ENCODE measurements at places on chromosomes 6 and 20.

- DNase-seq = no peak
Observed at GRCh38 chr6:129448965-129449364, 261.0 kb downstream of the ARHGAP18 start.

GRCh38 chr6:71114544-71114943 is 157.7 kb upstream of the B3GAT2 start:
- DNase-seq = no peak

DNA sequence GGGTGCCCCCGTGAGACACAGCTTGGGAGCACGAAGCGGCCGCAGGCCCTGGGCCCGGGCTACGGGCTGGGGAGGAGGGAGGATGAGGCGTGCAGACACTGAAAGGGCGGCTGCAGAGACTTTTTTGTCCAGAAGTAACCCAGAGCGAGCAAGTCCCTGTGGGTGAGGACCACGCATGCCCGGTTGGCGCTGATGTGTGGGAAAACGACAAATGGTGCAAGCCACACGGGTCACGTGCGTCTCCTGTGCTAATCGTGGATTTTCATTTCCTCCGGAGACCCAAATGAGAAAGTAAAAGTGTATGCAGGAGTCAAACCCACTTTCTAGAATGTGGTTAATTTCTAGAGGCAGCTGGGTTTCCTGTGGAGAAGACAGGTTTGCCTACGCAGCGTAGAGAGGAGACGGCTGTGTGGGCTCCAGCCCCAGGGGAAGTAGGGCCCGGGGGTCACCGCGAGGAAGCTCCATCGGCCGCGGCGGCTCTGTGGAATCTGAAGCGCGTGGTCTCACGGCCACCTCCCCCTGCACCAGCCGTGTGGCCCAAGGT is 19.0 kb downstream of the DLL1 start:
- peak; percentile 25 for DNase-seq

GRCh38 chr20:23639490-23639958 is 1.8 kb upstream of the CST3 start:
- no peak for DNase-seq

DNA sequence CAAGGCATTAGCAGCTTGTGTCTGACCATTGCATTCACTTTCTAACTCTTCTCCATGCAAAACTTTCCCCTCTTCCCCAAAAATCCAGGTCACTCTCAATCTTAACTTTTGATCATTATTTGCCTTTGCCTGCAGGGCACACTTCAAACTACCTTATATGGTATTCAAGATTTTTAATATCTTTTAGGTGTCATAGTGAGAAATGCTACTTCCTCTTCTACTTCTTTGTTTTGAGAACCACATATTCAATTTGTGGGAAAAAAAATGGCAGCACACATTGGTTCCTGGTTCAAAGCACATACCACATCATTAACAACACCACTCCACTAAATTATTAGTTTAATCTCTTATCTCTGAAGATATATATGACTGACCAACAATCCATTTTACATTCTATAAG is 1267.0 kb upstream of the CITED2 start:
- no peak for DNase-seq

DNA sequence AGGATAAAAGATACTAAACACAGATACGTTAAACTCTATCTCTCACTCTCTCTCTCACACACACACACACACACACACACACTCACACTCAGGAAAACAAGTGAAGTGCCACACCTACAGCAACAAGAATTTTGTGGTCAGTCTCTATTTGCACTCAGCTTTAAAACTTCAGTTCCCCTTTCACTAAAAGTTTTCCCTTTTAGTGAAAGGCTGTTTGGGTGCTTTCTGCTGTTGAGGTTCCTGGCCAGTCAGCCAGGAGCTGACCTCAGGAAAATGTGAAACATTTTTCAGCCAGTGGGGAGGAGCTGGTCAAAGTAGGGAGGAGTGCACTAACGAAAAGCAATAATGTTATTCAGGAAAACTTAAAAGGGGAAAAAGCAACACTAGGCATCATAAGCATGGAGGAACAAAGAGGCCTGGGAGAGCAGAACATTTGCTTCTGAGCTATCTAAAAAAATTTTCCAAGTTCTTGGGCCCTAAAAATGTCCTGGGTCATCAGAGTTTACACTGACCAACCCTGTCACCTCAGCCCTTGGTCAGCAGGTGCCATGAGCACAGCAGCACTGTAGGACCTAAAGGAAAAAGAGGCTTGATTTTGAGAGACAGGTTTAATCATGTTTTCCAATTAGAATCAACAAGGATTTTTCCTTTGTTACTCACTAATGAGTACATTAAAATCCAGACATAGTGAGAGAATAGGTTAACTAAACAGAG is 30.7 kb upstream of the NT5E start:
- no peak for DNase-seq

Measured in OCI-LY7 (cell line).